Natural killer cell (primary cell): ENCODE measurements at places on chromosomes 3 and 15. TPM values are rescaled to one million over a fixed set of nuclear protein-coding genes. Genes with fewer than 3 reads are reported as not detected.

Gene SLC12A8
- 0.61 TPM for total RNA-seq

Gene RYR3
- 0.09 TPM for total RNA-seq

Gene PROS1
- total RNA-seq = 0.68 TPM

Gene IGF2BP2
- 16.8 TPM for total RNA-seq

Gene ISLR
- not detected for total RNA-seq

Gene FANCD2OS
- not detected for total RNA-seq

Gene DPPA2
- total RNA-seq = not detected

Gene SNUPN
- total RNA-seq = 20.7 TPM

Gene TIGIT
- 52.3 TPM for total RNA-seq

Gene CORO2B
- not detected for total RNA-seq

Gene SPTSSB
- total RNA-seq = 7.3 TPM

Gene PP2D1
- total RNA-seq = not detected

Gene IGSF10
- not detected for total RNA-seq

Gene ACVR2B
- total RNA-seq = 2.7 TPM
